ENCODE measurements at places on chromosomes 12 and 14. TPM values are rescaled to one million over a fixed set of nuclear protein-coding genes. Genes with fewer than 3 reads are reported as not detected.

The CYP46A1 gene
- total RNA-seq = not detected

The ANO2 gene
- total RNA-seq = not detected

The PIK3C2G gene
- 24.0 TPM for total RNA-seq

The CLEC6A gene
- not detected for total RNA-seq

The TAS2R8 gene
- not detected for total RNA-seq

The BTBD6 gene
- total RNA-seq = 29.7 TPM

The FGF23 gene
- total RNA-seq = not detected

The NEUROD4 gene
- total RNA-seq = not detected

The TMEM116 gene
- total RNA-seq = 13.0 TPM

The TMEM30B gene
- 79.2 TPM for total RNA-seq

The KLRK1 gene
- not detected for total RNA-seq

The HOXC4 gene
- total RNA-seq = 0.57 TPM

The HCAR2 gene
- not detected for total RNA-seq

The ATF1 gene
- total RNA-seq = 22.9 TPM

The SLC10A1 gene
- not detected for total RNA-seq

The GRIN2B gene
- total RNA-seq = 0.05 TPM

The KLRC4 gene
- not detected for total RNA-seq

The ASPG gene
- total RNA-seq = not detected

The P2RX2 gene
- total RNA-seq = not detected

The KRT86 gene
- total RNA-seq = 2.6 TPM

The SLCO1B1 gene
- total RNA-seq = 1.4 TPM

The BCAT1 gene
- total RNA-seq = 0.98 TPM

The RAPGEF3 gene
- 8.2 TPM for total RNA-seq

The EGLN3 gene
- total RNA-seq = 3.1 TPM

The NANOG gene
- not detected for total RNA-seq

The LGR5 gene
- total RNA-seq = 0.10 TPM

Data from Calu3 (cell line).